ENCODE measurements at places on chromosomes 2 and 18.

DNA sequence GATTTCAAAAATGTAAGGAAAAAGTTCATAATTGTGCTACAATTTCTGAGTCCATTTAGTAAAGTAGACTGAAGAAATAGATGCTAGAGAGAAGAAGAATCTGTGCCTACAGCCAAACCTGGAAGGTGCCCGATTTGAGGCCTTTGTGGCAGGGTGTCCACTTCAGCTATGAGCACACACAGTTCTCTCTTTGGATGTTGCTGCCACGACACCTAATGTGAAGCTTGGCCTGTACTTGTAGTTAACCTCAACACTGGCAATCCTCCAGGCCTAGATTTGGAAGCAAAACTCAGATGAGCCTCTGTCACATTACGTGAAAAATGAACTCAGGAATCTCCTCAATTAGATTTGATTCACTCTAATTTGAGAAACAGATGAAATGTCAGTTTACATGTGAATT, 90.1 kb upstream of the LRP1B start:
- DNase-seq, result no peak

- no peak for DNase-seq
These were observed 131.4 kb downstream of the VWC2L start for GRCh38 chr2:214542295-214542694.

DNA sequence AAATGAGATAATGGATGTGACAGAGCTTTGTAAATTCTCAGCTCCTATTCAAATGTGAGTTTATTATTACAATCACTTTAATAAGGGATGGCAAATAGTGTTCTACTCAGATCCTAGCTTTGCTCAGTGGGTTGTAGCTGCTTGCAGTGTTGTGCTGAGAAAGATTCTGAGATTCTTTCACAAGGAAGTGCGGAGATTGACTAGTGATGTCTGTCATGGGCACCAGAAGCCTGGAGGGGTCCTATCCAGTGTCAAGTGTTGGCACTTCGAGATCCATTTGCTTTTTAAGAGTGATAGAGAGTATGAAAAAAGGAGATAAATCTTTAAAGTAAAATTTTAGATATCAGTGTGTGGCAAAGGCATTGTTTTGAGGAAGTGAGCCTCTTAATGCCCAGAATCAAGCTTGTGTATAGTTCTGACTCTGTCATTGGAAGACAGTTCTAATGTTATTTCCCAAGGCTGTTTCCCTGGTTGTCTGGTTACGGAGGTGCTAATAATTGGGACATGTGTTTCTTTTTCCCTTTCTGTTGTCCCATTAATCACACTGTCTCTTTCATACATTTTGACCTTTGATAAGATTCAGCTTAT, 181.7 kb upstream of the SPRED2 start:
- no peak for DNase-seq

DNA sequence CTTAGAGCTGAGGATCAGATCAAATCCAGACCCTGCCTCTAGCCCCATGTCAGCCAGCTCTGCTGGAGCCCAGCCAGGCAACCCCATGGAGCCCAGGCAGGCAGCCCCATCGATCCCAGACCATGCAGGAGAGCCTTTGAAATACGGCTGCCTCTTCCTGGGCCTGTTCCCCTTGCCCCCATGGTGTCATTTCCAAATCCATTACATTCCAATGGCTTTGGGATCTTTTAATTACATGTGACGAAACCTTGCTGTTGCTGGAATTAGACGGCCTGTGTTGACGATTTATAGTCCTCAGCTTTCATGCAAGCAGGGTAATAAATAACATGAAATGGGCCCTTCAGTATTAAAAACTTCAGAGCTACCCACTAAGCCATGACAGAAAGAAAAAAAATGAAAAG, 75.8 kb upstream of the SLC14A2 start:
- no peak for DNase-seq

- DNase-seq, result peak; percentile 14
These were observed 61.0 kb downstream of the AQP4 start for GRCh38 chr18:26804519-26804918.

DNA sequence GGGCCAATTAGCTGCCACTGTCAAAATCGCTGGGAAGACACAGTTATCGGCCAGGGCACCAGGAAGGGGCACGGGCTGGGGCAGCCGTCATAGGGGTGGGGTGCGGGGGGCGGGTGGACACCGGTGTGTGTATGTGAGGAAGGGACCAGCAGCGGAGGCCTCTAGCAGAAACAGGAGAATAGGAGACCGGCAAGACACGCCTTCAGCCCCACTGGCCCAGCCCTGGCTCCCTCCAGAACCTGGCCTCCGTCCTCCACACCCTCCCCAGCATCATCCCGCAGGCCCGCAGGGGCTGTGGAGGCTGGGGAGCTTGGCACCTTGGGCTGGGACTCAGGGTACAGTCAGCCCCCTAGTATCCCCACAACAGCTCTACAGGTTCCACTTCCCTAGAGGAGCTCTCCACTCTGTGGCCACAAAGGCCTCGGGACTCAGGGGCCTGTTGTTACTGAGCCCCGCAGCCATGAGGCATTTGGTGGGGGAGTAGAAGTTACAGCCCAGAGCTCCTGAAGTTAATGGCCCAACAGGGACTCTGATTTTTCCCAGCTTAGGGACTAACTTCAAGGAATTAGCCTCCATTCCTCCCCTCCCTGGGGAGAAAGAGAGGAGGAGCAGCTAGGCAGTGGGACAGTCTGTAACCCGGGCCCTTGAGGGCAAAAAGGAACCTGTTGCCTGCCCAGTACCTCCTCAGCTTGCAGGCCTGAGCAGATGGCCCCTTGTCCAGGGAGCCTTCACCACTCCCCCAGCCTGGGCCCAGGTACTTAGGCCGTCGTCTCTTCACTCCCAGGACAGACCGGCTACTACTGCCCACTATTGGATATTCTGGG, 19.9 kb downstream of the SH2D6 start:
- DNase-seq, result no peak

- DNase-seq, result no peak
These were observed 56.4 kb downstream of the ZFP36L2 start for GRCh38 chr2:43169987-43170386.

DNA sequence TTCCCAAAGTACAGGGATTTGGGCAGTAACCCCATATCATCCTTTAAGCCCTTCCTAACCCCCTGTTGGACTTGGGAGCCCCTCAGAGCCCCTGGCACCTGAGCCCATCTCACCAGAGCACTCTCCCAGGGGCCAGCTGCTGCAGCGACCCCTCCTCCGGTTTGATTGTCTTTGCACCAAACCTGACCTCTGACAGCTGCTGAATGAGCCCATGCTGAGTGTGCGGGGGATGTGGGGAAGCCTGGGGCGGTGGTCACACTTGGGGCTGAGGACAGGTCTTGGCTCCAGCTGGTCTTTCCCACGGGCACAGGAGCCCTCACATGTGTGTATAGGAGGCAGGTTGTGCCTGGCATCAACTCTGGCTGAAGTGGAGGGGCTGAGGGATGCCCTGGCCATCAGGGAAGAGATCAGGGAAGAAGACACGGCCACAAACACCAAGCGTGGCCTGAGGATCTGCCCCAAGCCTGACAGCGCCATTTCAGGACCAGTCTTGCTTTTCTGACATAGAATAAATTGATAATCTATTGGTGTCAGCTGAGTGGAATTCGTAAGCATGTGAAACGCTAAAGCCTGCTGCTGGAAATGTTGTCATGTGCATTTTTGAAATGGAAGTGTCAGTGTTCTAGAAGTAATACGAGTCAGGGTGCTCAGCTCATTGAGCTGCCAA, 102.4 kb downstream of the ACKR3 start:
- DNase-seq, result no peak

- no peak for DNase-seq
These were observed 4.3 kb upstream of the RBM43 start for GRCh38 chr2:151265991-151266390.

- DNase-seq, result no peak
These were observed 47.3 kb downstream of the ROCK1 start for GRCh38 chr18:21064347-21064746.
